Thoracic aorta (tissue), 2 donors: ENCODE measurements at places on chromosomes 6 and 20. TPM values are rescaled to one million over a fixed set of nuclear protein-coding genes. Genes with fewer than 3 reads are reported as not detected.

DNA sequence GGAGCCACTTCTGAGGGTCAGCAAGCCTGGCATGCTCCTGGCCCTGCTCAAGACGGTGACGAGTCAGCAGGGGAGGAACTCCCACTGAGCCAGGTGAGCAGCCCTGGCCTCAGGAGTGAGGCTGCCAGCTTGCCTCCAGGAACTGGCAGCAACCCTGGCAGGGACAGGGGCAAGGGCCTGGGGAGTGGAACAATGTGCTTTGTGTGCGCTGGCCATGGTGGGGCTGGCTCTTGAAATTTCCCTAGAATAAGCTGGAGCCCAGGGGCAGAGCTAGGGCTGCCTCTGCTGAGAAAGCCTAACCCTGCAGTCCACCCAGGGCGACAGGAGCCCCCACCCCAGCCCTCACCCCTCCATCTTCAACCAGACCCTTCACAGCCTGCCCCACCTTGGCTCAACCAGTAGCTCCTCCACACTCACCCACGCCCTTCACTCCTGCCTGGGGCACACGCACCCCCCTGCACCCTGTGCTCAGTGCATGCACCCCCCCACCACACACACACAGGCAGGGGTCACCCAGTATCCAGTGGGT lies 88.0 kb downstream of the MRPL14 start:
- no peak for DNase-seq

GRCh38 chr6:35669451-35670045 lies 19.2 kb downstream of the FKBP5 start:
- no peak for DNase-seq

The OXT gene
- not detected for total RNA-seq

The GCNT2 gene
- 44.9 TPM for total RNA-seq

DNA sequence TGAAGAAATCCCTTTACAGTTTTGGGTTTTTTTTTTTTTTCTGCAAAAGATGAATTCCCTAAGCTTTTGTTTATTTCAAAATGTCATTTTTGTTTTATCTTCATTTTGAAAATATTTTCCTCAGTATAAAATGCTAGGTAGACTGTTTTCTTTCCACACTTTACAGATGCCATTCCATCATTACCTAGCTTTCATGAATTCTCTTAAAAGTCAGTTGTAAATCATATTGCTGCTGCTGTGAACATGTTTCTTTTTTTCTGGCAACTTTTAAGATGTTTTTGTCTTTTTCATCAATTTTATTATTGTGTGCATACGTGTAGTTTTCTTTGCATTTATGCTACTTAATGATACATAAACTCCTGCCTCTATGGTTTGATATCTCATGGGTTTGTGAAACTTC lies 168.3 kb downstream of the FAXC start:
- DNase-seq: no peak

- no peak for DNase-seq
Measured at GRCh38 chr20:34420146-34420545, 57.1 kb downstream of the ITCH start.

- DNase-seq: no peak
Measured at GRCh38 chr6:53066874-53067706, 1.9 kb downstream of the FBXO9 start.

GRCh38 chr6:56525974-56526789 lies 116.5 kb downstream of the DST start:
- no peak for DNase-seq

GRCh38 chr20:59105581-59105980 lies 58.0 kb upstream of the ZNF831 start:
- DNase-seq: no peak
